Activated naive CD8-positive, alpha-beta T cell treated with anti-CD3 and anti-CD28 coated beads, Interleukin-2, amount 50 U/mL, for 24 hours (primary cell): ENCODE measurements at places on chromosomes 7 and 10.
A peak's percentile ranks its signal among the peaks of the same experiment; 100 is the strongest.

DNA sequence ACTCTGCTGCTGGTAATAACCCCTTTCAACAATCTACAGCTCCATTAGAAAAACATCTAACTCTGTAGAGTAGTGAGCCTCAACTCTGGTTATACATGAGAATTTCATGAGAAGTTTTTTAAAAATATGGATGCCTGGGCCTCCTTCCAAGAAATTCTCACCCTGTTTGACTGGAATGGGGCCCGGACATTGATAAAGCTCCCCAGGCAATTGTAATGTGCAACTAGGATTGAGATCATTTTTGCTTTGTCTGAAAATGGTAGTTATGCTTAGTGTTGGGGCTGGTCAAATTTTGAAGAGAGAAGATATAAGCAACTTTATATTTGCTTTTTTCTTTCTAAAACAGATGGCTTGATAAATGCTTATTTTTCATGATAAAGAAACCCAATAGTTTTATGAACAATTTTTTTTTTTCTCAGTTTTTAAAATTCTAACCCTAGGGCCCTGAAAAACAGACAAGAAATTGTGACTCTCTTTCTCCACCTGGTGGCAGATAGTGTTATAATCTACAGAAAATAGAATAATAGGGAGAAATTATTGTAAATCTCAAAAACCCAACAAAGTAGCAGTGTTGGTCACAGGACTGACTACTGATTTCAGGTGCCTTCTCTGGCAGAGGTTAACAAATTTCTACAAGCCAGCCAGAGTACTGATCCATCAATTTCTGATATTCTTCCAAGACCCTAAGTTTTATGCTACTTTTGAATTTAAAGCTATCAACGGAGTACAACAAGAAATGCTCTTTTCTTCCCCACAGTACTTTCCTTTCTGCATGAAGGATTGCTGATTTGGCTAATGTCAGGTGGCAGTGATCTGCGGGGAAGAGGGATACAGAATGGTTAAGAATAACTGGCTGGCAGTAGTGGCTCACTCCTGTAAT lies 174.8 kb downstream of the DKK1 start:
- no peak for DNase-seq

DNA sequence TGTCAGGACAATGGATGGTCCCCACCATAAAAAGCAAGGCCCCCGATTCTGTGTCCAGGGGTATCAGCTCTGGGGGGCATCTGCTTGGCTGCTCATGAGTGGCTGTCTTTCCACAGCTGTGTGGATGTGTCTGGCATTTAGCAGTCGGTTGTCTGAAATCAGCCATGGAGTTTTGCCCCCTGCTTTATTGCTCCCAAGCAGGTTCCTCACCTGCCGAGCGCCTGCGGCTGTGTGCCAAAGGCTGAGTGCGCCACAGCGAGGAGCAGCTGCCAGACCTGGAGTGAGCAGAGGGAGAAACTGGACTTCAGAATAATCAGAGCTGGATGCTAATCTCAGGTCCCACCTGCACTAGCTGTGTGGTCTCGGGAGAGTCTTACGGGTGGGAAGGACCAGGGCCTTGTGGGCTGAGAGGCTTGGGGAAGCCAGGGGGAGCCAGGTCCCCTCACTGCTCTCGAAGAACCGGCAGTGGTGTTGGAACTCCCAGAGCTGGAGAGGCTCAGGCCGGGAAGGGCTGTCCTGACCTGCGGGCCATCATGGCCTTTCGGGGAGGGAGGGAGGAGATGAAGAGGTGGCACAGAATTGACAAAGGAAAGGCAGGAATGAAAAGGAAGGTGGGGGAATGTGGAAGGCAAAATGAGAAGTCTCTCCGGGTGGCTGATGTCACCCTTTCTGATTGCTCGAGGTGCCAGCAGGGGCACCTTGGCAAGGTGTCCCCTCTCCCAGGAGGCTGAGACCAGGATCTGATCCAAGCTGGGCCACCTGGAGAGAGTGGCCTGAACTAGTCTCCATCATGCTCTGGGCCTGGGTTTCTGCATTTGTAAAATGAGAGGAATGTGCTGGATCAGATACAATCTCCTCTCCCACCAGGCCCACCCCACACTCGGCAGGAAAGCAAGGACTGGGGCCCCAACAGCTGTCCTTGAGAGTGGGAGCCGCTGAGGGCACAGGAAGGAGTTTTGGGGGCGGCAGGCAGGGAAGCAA lies 30.2 kb upstream of the LEP start:
- DNase-seq: no peak

DNA sequence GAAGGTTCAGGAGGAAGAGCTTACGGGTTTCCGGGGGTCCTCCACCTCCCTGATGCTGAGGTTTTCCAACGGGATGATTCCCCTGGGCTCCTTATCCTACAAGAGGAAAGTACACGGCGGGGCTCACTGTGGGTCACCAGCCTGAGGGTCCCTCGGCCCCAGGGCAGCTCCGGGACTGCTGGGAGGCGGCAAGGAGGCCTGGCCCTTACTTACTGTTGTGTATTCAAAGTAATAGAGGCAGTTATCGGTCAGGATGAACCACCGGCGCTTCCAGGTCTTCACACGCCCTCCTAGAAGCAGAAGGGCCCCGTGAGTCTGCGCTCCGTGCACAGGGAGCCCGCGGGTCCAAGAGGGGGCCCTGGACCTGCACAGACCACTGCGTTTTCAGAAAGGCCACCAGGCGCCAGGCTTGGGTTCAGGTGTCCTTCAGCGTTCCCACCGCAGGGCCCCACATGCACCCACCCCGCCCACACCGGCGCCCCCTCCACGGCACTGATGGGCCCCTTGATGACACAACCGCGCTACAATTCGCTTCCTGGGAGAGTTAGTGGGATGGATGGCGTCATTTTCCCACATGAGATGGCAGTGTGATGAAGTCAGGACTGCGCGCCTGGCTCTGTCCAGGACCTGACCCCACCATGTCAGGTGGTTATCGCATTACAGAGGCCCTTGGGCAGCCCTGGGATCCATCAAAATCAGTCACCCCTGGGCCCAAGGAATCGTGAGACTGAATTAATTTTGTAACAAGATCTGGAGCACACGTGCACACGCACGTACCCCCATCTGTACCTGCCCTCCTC lies 106.7 kb downstream of the CYTH3 start:
- no peak for DNase-seq

GRCh38 chr10:112711366-112711765 lies 238.7 kb upstream of the TCF7L2 start:
- no peak for DNase-seq

DNA sequence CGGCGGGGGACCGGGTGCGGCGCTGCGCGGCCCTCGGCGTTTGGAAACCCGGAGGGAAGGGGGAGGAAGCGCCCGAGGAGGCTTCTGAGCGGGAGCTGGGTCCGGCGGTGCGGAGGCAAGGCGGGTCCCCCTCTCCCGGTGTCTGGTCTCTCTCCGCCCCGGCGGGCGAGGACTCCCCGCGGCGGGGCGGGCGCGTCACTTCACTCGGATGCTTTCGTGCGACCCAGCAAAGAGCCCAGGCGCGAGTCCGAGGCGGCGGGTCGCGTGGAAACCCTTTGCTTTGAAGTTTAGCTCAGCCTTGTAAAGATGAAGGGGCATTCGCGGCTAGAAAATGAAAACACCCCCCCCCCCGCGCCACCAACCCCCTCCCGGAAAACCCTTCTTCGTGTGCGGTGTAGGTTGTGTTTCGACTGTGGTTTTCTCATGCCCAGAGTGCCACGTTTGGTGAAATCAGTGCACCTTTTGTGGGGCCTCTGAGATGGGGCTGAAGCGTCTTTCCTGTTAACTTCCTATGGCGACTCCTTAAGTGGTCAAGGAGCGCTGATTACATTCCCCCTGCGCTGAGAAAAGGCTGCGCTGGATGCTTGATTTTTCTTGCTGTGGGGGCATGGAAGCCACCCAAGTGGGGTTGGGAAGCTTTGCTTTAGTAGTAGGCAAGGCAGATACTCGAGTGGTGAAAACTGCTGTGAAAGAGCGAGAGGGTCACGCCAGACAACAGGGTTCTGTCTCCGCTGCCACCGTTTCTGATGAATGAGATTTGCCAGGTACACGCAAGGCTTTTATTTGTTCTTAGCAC lies 876 bp downstream of the GNAI1 start:
- peak; percentile 42 for DNase-seq

DNA sequence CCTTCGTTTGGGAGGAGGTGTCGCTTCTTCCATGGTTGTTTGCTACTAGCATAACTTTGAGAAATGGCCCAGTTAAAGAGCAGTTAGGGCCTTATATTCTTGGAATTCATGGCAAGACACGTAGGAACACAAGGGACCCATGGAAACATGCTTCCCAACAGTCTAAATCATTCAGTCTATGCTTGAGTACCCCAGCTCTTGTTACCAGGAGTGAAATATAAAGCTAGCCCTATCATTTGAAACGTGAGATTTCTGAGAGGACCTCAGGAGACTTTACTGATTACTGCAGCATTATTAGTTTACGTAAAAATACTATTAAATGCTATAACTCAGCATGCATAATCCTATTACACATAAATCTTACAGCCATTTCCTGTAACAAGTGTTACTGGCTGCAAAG lies 328.6 kb upstream of the CDC14C start:
- no peak for DNase-seq

- DNase-seq: no peak
These were observed 75.5 kb upstream of the PCGF5 start for GRCh38 chr10:91144961-91145360.
